ENCODE measurements at places on chromosomes 1 and 21. TPM values are rescaled to one million over a fixed set of nuclear protein-coding genes. Genes with fewer than 3 reads are reported as not detected.

The UBXN10 gene
- total RNA-seq = under 0.01 TPM

The RIPPLY3 gene
- total RNA-seq = not detected

The PNRC2 gene
- total RNA-seq = 66.3 TPM

The TNFRSF9 gene
- total RNA-seq = under 0.01 TPM

The VANGL2 gene
- under 0.01 TPM for total RNA-seq

The FCGR1A gene
- not detected for total RNA-seq

The OR2T2 gene
- not detected for total RNA-seq

The SLC16A4 gene
- 76.0 TPM for total RNA-seq

The MYOG gene
- not detected for total RNA-seq

The COL16A1 gene
- total RNA-seq = 158 TPM

The SLFNL1 gene
- 0.72 TPM for total RNA-seq

The SLC9C2 gene
- total RNA-seq = not detected

The SIM2 gene
- 3.6 TPM for total RNA-seq

The PROK1 gene
- not detected for total RNA-seq

The SMPDL3B gene
- total RNA-seq = under 0.01 TPM

The KRTAP11-1 gene
- total RNA-seq = not detected

The PCP4 gene
- not detected for total RNA-seq

The OR2T11 gene
- not detected for total RNA-seq

The PGLYRP4 gene
- total RNA-seq = not detected

The LCK gene
- total RNA-seq = 0.29 TPM

The LAD1 gene
- not detected for total RNA-seq

The KIAA0040 gene
- total RNA-seq = 1.1 TPM

The SERTAD4 gene
- total RNA-seq = 2.9 TPM

The ARTN gene
- not detected for total RNA-seq

The SPRR2B gene
- total RNA-seq = not detected

The HMCN1 gene
- total RNA-seq = 178 TPM

The DISC1 gene
- total RNA-seq = 10.3 TPM

The GBP7 gene
- not detected for total RNA-seq

The CD52 gene
- not detected for total RNA-seq

The SLC25A34 gene
- total RNA-seq = 1.5 TPM

The NTMT2 gene
- total RNA-seq = not detected

The RGS5 gene
- 1.8 TPM for total RNA-seq

The LCA5L gene
- 2.9 TPM for total RNA-seq

The LRRN2 gene
- not detected for total RNA-seq
